NCI-H2081 (cell line): ENCODE measurements at places on chromosomes 5 and 9.

DNA sequence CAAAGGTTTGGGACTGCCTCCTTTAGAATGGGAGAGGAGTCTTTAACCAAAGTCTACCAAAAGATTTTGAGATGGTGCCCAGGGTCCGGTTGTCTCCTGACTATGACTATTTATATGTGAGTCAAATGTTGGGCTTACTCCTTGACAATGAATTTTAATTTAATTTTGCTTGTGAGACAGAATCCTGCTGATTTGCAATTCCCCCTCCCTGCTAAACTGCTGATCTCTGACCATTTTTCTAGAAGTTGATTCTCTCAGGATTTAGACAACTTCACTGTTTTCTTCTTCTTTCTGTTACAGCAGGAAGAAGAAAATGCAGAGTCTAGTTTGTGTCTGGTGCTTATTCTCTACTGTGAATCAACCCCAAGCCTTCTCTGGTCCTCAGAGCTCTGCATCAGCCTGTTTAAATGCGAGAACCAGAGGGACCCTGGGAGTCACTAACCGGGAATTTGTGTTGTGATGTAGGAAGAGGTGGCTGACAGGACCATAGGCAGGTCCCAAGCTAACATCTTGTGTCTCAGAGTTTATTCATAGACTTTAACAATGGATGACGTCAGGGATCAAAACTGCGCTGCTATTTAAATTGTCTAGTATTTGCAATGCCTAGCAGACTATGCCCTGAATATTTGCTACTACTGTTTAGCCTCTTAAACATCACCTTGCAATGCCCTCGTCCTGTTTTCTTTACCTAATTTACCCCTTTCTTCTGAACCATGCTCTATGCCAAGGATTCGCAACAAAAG is 124.0 kb upstream of the TAF11L2 start:
- DNase-seq: no peak

- DNase-seq: no peak
Observed at GRCh38 chr5:166962461-166962860, 1329.0 kb upstream of the WWC1 start.

- peak; percentile 63 for DNase-seq
Observed at GRCh38 chr5:132190161-132190817, 37.4 kb downstream of the P4HA2 start.

DNA sequence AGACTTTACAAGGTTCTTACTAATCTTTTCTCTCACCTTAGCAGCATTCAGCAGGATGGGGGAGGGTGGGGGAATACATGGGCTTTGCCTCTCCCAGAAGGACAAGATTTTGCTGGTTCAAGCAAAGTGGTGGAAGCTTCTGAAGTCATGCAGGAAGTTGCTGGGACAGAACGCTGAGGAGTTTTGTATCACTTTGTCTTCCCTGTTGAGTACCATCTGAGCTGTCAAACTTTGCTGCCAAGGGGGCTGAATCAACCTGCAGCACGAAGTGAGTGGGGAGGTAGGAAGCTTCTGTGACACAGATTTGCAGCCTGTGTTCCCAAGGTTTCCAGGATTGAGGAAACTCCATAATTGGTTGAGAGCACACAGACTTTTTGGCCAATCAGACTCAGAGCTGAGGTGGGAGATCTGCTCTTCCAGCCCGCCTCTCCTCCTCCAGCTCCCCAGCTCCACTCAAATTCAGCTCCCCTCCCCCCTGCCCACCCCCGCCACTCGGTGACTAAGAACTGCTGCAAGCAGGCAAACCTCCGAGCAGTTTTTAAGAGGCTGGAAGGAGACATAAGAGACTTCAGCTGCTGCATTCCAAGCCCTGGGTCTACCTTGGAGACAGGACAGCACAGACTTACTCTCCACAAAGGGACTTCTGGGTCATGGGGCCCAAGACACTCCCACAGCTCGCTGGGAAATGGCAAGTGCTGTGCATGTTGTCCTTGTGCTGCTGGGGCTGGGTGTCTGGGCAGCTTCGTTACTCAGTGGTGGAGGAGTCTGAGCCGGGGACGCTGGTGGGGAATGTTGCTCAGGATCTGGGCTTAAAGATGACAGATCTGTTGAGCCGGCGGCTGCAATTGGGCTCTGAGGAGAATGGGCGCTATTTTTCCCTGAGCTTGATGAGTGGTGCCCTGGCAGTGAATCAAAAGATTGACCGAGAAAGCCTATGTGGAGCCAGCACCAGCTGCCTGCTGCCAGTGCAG is at the start of gene PCDHGC5:
Gene PCDHGC5, plus strand, starts transcription at position 491 of the 971 bp plus-strand sequence. Its CDS starts 160 bp downstream, at position 651.
- DNase-seq: peak; percentile 33

GRCh38 chr5:136027311-136027710 is 1.5 kb upstream of the TGFBI start:
- DNase-seq: no peak

DNA sequence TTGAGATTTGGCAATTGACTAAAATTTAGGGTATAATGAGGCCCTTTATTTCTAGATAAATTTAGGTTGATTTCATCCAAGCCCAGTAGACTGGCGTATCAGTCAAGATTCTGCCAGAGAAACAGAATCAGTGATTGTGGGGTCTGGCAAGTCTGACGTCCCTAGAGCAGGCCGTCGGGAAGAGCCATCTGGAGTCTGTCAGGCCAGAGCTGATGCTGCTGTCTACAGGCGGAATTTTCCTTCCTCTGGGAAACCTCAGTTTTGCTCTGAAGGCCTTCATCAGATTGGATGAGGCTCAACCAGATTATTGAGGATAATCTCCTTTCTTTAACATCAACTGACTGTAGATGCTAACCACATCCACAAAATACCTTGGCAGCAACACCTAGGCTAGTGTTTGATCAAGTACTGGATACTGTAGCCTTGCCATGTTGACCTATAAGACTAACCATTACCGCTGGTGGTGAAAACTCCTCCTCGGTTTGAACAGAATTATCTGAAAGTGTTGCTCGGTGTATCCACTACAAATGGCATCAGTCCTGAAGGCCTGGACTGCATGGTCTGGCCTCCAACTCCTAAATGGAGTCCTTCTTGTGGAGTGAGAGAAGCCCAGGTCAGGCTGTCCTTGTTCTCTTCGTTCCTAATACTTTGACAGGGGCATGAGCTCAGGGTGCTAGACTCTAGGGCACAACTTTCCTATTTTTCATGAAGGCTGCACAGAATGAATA is 83.2 kb upstream of the ANKH start:
- no peak for DNase-seq

- DNase-seq: no peak
Observed at GRCh38 chr5:167657016-167657415, 634.4 kb upstream of the WWC1 start.

DNA sequence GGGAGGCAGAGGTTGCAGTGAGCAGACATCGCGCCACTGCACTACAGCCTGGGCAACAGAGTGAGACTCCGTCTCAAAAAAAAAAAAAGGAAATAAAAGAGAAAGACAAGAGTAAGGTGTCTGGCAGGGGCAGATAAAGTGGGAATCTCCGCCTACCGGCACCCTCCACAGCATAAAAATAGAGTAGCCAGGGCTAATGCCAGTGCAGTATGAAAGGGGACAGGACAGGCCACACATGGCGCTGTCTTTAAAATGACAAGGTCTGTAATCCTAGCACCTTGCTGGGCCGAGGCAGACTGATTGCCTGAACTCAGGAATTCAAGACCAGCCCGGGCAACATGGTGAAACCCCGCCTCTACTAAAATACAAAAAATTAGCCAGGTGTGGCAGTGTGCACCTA is 7.8 kb downstream of the BICD2 start:
- no peak for DNase-seq

- no peak for DNase-seq
Observed at GRCh38 chr5:66080664-66081063, 63.4 kb upstream of the SREK1 start.

DNA sequence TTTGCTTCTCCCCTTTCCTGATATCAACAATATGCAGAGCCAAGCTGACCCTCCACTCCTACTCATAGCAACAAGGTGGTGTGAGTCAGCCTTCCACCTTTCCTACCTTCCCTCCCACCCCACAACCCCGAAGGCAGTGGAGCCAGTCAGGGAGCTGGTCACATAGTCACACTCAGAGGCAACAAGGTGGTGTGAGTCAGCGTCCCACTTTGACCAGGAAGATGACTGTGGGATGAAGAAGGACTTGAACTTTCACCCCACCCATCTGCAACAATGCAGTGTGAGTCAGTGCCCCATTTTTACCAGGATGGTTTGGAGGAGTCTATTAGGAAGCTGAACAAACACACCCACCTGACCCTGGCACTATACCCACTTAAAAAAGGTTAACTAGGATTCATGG is 30.1 kb upstream of the ZNF782 start:
- DNase-seq: no peak

GRCh38 chr5:10576790-10577189 is 12.9 kb downstream of the ANKRD33B start:
- no peak for DNase-seq

- DNase-seq: peak; percentile 72
Observed at GRCh38 chr9:105835721-105836120, 141.4 kb downstream of the TMEM38B start.

DNA sequence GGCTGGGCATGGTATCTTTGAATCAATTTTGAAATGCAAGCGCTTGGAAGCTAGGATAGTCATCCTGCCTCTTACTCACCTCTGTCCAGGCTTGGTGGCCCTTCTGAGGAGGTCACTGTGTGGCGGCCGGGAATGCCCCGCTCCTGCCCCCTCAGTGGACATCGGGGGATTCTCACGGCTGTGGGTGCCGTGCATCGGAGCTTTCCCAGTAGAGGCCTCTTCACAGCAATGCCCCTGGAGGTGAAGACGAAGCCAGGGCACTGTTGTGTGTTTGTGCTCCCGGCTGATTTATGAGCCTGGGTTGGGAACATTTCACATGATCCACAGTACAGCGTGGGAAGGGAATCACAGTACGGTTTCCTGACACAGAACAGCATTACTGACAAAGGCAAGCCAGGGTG is 147.5 kb downstream of the NXNL2 start:
- DNase-seq: no peak

- DNase-seq: no peak
Observed at GRCh38 chr5:1463326-1464095, 18.3 kb upstream of the SLC6A3 start.

DNA sequence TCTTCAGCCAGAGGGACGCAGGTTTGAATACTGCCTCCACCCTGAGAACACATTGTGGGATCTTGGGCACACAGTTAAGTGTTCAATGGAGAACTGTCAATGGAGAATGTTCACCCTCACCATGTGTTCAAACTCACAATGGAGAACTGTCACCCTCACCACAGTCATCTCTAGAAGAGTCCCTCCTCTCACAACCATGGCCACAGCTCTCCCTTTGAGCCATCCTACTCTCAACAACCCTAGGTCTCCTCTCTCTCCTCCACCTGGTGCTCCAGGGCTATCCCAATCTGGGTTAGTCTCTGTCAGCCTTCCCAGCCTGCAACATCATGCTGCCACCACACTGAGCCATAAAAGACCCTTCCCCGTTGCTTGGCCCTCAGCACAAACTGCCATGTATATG is 36.3 kb upstream of the HAND1 start:
- no peak for DNase-seq

GRCh38 chr9:1070692-1071091 is 20.5 kb downstream of the DMRT2 start:
- no peak for DNase-seq

DNA sequence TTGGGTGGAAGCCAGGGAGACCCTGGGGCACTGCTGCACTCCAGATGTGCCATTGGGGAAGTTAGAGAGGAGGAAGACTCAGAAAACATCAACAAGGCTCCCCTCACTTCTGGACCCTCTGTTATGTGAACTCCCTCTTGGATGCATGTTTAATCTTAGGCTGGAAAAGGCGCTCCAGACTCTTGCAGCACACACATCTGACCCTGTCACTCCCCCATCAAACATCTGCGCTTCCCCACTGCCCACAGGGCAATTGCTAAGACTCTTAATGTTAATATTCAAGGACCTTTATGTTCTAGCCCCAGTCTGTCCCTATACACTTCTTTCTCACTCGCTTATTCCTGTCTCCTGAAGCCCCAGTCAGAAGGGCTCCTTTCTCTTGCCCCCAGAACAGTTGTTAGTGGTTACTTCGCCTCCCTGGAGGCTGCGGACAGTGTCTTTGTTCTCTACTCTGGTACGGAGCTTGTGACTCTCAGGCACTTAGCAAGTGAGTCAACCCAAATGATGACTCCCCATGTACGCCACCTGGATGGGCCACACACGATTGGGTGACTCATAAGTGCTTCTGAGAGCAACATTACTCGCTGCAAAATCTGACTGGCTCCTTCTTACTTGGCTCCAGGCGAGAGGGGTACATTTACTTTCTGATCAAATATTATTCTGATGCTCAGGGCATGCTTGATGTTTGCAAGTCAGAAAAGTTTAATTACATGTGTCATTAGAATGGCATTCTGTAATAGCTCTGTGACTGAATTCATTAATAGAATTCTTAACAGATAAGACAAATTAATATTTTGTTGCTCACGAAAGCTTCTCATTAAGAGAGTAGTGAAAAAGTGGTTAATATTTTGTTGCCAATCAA is 193.6 kb downstream of the HSPA4 start:
- DNase-seq: no peak

GRCh38 chr5:109486200-109486804 is 76.5 kb upstream of the PJA2 start:
- no peak for DNase-seq

DNA sequence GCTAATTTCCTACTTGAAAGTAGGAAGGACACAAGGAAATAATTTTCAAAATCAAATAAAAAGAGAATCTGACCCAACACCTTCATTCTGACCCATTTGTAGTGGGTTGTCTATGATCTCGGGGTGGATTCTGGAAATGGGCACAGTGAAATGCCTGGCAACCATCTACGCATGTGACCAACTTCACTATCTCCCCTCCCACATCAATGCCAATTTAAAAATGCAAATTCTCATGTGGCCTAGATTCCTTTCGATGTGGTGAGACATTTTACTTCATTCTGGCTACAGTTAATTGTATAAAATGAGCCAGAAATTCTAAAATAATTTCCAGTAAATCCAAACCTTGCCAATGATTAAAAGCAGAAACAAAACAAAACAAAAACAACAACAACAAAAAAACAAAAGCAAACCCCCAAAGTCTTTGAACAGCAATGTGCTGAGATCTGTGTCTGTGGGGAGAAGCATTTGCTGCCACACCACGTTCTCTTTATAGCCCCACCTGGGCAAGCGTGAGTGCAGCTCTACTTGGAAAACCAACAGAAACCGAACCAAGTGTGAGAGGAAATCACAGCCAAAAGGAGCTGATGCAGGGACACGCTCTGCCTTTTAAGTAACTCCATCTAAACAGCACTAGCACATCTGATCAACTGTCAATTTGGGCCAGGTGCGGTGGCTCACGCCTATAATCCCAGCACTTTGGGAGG is 59.0 kb downstream of the USP20 start:
- no peak for DNase-seq

DNA sequence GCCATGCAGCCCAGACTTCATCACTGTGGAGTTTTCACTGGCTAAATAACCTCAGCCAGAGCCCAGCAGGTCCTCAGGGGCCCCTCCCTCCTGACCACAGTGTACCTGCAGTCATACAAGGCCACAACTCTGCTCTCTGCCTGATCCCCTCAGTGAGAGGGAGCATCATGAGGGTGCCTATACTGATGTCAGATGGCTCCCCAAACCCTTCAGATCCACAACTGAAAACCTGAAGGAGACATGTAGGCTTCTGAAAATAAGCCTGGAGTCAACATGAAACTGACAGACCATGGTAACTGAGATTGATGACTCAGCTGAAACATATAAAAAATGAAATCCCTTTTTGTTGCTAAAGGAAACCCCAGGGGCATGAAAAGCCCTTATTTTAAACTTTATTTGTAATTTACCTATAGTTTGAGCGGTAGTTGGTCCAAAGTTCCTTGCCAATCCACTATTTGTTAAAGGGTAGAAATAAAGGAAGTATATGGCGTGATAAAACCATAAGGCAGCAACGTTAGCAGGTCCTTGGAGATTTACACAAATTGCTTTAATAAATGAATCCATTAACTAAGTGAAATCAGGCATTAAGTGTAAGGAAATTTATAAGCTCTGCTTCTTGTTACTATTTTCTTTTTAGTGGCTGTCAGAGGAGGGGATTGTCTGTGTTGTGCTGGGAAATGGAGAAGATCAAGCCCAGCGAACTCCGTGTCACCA is 68.3 kb downstream of the FGF1 start:
- DNase-seq: no peak
